ENCODE measurements at places on chromosomes 12 and 14.

DNA sequence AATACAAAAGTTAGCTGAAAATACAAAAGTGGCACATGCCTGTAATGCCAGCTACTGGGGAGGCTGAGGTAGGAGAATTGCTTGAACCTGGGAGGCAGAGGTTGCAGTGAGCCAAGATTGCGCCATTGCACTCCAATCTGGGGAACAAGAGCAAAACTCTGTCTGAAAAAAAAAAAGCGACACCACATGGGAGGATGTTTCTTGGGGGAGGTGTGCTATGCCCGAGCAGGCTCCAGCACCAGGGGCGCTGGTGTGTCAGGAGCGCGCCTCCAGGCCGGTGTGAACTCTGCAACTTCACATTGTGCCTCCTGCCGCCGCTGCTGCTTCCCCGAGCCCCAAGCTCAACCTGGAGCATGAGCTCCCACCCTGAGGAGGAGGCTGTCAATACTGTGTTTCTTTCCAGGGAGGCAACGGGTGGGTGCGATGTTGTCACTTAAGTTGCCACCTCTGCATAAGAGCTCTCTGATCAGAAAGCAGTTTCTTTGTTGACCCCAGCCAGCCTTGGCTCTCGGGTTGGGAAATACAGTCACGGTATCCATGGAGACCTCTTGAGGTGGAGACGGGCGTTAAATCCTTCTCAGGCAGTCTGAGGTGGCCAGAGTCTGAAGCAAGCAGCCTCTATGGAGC, 18.9 kb downstream of the DEGS2 start:
- no peak for DNase-seq

- DNase-seq: no peak
Measured at GRCh38 chr12:132356691-132357622, 27.6 kb upstream of the GALNT9 start.

DNA sequence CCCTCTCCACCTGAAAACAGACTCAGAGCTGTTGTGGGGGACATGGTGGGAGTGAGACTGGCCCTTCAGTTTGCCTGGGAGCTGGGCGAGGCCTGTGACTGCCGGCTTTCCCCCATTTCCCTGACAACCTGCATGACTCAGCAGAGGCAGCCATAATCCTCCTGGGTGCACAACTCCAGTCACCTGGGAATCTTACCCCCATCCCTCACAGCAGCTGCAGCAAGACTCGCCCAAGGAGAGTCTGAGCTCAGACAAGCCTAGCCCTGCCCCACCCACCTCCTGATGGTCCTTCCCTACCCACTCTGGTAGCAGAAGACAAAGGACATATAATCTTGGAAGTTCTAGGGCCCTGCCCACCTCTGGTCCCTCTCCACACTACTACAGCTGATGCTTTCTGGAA, 207.3 kb upstream of the ARID2 start:
- no peak for DNase-seq

DNA sequence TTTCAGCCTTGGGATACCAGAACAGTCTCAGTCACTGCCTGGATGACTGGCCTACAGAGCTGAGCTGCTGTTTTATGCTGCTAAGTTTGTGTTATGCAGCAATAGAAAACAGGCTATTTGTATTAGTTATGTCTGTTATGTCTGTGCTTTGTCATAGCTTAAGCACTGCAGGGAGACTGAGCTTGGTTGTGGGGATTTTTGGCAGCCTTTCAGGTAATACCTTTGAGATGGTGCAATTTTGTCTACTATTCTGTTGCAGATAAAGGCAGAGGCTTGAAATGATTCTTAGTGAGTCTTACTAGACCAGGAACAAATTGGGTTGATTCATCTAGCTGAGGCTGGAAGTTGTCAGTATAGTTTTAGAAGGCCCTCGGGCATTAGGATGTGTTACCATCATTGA, 201.3 kb upstream of the RBM19 start:
- DNase-seq: no peak

DNA sequence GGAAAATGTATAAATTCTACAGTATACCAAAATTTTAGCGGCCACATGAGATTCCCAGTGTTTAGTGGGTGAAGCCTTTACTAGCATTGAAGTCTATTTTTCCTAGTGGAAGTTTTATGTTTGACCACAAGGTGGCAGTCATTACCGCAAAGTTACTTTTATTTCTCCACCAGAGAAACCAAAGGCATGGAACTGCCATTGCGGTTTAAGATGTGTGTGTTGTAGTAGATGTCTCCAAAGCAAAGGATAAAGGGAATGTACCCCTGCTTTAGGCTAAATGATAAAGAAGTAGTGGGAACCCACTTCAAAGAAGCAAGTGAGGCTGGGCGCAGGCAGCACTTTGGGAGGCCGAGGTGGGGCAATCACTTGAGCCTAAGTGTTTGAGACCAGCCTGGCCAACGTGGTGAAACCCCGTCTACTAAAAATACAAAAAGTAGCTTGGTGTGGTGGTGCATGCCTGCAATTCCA, 140.5 kb downstream of the PRKCH start:
- no peak for DNase-seq

DNA sequence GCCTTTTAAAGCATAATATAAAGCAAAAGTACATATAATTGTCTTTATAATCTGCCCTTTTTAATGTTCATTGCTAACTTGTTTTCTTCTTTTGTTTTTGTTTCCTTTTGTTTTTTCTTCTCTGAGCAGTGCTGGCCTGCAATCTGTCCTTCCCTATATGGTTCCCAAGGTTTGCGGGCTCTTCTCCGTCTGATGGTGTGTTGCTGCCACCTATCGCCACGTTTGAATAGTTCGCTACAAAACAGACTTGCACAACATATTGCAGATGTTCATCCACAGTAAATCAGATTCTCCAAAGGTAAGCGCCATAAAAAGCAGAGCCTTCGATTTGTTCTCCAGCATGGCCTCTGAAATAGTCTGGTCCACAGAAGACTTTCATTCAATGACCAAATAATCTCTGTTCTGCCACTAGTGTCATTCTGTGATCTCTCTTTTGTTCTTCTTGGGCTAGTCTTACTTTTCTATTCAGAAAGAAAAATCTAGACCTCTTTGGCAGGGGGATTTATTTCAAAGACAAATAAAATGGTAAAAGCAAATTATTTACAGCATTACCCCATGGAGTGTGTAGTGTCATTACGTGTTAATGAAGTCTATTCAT, 33.5 kb downstream of the C12orf50 start:
- no peak for DNase-seq

DNA sequence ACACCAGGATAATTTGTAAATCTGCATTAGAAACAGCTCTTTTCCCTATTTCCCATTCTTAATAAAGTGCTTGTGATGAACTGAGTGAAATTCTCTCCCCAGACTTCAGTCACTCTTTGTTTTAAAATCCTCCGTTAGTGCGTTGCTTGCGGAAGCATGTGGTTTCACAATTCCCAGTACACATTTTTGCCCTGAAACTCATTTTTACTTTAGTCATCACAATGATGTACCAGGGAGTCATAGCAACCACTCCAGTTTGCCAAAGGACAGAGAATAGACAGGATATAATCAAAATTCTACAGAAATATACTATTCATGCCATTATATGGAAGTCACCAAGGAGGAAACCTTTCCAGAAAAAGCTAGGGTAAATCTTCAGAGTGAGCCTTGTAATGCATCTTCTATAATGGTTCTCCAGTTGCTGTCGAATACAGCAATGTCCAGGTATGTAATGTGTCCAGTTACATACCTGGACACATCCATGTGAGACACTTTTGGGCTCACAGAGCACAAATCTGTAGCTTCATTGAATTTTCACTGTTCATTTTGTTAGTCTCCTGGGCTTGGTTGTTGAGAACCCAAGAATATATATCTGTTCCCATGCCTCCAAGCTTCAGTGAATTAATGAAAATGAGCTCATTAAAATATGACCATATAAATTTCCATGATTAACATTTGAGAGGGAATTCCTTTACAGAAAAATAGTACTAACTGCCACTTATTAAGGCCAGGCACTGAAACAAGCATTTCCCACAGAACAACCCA, 57.8 kb downstream of the GPR135 start:
- DNase-seq: no peak

DNA sequence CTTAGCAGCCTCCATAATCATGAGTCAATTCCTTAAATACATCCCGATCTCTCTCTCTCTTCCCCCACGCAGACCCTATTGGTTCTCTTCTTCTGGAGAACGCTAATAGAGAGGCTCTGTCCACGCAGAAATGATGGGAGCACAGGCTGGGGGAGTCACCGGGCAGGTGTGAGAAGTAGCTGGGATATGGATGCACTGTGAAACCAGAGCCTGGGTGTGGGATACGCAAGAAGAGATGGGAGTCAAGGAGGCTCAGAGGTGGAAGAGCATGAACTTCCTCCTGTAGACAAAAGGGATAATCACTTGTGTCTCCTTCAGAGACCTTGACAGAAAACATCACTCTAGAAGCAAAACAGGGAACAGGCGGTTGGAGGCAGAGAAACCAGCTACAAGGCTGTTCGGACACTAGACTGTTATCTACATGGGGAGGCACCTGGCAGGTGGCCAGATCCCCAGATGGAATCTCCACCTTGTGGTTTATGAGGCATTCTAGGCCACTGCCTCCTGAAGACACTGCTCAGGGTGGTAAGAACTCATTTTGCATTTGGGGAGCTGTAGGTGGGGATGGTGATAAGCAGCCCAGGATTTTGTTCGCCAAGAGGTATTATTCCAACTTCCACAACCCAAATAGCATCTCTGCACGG, 7.2 kb upstream of the SELPLG start:
- DNase-seq: no peak

DNA sequence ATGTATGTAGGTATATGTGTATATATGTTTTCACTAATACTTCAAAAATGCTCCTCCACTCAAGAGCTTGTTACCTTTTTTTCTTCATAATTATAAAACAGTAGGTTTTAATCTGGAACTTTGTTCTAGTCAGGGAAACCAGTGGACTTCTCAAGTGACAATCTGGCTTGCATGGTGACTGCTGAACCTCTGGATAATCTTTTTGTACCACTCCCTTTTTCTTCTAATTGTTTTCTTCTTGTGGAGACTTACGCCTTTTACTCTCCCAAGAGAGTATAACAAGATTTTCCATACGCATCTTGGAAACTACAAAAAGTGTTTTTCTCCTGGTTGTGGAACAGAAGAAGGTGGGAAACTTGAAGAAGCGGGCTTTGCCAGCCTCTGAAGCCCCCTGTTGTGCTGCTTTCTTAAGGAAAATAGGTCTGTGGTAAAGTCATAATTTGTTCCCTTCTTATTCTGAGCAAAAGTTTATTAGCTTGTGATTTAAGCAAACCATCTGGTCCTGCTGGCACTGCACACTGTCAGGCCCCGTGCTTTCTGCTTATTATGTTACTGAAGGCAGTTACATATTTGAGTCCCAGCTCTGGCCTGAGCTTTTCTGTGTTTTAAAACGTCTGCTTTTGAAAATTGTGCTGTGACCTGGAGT, 291.8 kb downstream of the ERC1 start:
- no peak for DNase-seq

All from stimulated activated CD8-positive, alpha-beta memory T cell treated with anti-CD3 and anti-CD28 coated beads, Interleukin-4, amount 100 ng/mL, for 1 hour (primary cell).